ENCODE measurements at places on chromosomes 6 and 20.

GRCh38 chr20:13331536-13331935 is 110.5 kb downstream of the ISM1 start:
- no peak for DNase-seq

DNA sequence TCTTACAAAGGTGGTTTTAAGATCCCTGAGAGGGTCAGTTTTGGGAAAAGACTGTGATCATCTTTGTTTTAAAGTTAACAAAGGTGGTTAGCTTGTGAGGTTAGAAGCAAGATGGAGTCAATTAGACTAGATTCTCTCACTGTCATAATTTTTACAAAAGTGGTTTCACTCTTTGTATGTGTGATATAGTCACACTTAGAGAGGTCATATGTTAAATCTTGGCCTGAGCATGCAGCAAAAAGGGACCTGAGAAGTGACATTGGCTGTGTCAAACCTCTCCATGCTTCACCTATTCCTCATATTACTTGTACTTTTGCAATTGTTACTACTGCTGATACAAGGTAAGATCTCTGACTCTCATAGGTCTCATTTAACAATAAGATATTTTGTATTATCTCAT is 368.0 kb downstream of the TBC1D32 start:
- no peak for DNase-seq

DNA sequence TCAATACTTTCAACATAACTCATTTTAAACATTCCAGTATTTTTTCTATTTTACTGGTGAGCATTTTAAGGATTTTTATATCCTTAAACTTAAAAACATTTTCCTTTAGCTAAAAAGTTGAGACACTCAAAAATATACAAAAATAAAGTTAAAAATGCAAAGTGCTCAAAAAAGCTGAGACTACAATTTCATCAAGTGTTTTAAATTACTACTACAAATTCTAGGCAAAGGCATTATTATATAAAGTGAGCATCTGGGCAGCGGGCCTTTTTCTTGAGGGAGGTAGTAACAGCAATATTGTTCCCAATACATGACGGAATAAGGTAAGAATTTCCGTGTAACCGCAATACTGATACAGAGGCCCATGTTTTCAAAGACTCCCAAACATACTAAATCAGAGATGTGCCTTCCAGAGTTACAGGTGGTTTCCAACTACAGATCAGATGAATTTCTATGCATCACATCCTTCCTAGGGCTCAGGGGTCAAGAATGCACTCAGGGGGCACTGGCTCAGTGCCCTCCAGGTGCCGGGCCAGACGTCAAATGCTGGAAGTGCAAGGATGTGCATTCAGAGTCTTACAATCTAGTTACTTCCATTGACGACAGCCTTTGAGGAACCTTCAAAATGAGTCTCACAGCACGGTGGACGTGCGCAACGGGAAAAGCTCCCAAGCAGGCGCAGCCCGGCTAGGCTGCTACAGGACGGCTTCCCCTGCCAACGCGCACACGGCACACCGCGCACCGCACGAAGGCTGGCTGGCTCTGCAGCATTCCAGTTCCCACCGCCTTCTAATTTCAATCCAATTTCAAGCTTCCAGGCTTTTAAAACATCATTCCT is 1.7 kb downstream of the PHF10 start:
- peak; percentile 12 for DNase-seq

DNA sequence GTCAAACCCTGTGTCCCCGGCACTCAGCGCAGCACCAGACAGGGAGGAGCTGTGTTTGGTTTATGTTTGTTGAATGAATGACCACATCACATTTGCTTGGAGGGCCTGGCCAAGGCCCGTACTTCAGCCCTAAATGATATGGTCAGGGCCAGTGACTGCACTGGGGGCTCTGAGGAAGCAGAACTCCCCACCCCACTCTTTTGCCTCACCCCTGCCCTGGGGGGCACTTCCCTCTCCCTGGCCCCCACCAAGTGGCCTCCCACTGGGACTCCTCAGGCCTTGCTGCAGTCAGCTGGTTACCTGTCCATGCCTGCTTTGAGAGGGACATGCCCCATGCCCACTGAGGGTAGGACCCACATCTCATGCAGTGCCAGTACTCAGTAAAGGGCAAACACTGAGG is 2.9 kb downstream of the ADISSP start:
- DNase-seq: no peak

- no peak for DNase-seq
These were observed 174.5 kb downstream of the WDR27 start for GRCh38 chr6:169527306-169527705.

GRCh38 chr6:7636151-7636550 is 46.2 kb downstream of the SNRNP48 start:
- no peak for DNase-seq

DNA sequence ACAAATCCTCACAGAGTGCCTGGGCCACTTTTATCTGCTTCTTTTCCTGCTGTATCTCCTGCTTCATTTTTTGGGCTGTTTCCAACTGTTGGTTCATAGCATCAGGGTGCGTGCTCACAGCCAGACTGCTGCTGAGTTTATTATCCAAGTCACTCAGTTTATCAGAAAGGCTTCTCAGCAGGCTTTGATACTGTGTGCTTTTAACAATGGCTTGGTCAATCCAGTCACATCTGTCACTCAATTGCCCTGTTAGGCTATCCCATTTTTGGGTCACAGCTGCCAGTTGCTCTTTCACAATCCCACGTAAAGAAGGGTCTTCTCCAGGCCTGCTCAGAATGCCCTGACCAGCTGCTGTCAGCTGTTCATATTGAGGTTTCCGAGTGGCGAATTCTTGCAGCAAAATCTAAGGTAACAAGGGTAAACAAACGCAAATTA is 87.2 kb downstream of the DST start:
- DNase-seq: no peak

DNA sequence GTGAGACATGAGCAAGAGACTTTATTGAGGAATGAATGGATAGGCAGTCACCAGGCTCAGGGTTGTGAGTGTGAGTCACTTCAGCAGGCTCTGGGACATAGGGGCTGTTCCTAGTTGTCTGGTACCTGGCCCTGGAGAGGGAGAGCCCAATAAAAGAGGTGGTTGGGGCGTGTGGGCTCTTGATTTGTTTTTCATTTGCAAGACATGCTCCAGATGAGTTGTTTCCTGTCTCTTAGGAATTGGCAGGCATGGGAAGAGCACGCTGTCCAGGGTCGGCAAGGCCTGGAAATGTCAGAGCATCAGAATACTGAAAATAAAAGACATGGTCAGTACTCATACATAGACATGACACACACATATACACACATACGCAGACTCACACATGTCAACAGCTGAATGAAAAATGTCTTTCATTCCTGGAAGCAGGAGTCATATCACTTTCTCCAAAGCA is 166.3 kb upstream of the SULF2 start:
- no peak for DNase-seq

DNA sequence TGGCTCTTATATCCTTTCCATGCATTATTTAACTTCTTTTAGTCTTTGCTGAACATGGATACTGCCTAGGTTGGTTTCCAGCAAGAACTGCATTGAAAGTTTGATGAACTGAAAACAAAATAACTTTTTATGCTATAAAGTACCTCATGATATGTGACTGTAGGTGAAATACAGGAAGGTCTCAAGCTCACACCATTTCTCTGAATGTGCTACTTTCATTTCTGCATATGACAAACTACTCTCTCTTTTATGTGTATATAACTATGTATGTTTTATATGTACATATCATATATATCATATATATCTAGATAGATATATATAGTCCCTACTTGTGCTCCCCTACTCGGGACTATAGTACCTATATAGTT is 65.9 kb downstream of the AIG1 start:
- DNase-seq: no peak

- no peak for DNase-seq
These were observed 15.3 kb upstream of the MMP9 start for GRCh38 chr20:45993197-45993951.

DNA sequence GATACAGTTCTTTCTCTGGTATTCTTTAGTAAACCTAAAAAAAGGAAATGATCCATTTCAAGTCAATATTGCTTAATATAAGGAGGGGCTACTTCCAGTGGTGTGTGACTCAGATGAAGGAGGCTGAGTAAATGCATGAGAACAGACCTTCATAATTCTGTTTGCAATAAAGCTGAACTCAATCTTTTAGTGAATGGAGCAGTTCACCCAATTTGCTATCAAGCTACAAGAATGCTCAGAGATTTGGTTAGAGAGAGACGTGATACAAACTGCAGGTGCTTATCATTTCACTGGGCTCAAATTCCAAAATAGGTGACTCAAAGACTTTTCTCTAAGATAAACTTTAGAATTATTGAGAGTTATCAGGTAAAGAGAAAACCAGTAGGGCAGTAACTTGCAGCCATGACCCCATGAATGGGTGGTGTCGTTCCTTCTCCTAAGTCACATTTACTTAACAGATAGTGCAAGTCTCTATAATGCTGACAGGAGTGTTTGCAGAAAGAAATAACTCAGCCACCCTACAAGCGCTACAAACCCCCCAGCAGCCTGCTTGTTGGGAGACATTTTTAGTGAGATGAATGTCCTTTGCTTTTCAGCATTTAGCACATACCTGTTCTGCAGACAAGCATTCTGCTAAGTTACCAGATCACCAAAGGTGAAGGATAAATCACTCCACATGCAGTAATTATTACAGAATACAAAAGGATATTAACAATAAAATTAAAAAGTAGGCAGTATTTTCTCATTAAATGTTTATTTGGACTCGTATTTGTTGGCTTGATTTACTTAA is 16.4 kb upstream of the BLOC1S5 start:
- DNase-seq: no peak

DNA sequence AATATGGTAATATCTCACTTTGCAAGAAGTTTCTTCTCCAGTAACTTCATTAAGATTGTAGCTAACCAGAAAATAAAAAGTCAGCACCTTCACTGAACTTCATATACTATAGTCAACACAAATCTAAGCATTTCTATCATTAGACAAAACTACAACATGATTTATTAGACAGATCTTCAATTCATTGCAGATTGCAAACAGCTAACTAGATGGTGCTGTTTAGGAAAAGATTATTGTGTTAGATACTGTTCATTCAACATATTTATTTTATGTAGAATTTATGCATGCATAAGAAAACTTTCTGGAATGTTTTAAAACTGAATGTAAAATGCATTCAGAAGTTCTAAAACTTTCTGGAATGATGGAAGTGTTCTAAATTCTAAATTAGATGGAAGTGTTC is 442.1 kb downstream of the HTR1B start:
- DNase-seq: no peak

DNA sequence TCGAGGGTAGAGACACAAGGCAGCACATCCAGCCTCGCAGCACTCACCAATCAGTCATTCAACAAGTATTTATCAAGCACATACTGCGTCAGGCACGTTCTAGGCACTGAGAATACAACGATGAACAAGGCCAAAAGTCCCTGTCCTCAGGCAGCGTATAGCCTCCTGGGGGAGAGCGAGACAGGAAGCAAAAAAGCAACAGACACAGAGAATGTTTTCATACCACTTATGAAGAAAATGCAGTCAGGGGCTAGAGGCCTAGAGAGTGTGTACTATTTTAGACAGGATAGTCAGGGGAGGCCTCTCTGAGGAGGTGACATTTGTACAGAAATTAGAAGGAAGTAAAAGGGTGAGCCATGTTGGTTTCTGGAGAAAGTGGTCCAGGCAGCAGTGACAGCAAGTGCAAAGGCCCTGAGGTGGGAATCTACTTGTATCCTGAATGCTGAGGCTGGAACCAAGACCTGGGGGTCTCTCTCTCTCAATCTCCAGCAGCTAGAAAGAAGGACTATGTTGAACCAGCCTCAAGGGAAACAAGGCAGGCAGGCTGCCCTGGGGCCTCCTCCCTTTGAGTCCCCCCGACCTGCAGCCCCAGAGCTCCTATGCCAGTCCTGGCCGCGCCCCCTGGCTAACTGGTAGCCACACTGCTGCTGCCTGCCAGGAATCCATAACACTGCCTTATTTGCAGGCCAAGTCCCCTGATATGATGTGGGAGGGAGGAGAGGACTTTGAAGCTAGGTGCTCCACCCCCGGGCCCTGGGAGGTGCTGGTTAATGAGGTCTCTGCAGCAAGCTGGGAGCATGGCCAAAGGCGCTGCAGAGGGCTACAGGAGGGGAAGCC is 151.2 kb downstream of the GRM4 start:
- DNase-seq: no peak

DNA sequence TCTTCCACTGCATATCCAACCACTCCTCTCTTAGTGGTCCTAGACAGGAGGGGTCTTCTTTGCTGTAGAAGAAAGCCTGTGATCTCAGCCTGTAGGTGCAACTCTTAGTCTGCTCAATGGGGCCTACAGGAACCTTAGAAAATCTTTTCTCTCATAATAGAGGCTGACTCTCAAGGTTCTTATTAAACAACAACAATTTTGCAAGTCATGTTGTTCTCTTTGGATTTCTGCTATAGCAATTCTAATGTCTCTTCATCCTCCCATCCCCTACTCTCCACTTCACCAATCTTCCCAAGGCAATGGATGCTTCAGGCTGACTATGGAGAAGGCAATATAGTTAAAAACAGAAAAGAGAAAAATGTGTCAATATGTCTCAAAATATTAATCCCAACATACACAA is 40.8 kb upstream of the SPTLC3 start:
- DNase-seq: no peak

GRCh38 chr6:27293436-27294098 is 18.5 kb downstream of the POM121L2 start:
- no peak for DNase-seq

GRCh38 chr6:73943411-73943810 is 247.4 kb downstream of the CD109 start:
- DNase-seq: no peak

DNA sequence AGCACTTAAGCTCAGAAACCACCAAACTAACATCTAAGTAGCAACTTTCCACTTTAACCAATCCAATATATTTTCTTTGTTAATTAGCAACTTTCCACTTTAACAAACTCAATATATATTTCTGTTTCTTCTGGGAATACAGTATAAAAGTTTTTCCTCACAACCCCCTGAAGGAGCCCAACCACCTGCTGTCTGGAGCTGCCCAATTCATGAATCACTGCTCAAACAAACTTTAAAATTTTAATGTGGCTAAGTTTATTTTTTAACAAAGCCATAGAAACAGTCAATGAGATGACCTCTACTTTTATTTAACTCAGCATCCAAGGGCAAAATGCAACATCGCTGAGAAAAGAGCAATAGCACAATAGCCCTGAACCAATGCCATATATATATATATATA is 500.1 kb downstream of the EPM2A start:
- DNase-seq: no peak

DNA sequence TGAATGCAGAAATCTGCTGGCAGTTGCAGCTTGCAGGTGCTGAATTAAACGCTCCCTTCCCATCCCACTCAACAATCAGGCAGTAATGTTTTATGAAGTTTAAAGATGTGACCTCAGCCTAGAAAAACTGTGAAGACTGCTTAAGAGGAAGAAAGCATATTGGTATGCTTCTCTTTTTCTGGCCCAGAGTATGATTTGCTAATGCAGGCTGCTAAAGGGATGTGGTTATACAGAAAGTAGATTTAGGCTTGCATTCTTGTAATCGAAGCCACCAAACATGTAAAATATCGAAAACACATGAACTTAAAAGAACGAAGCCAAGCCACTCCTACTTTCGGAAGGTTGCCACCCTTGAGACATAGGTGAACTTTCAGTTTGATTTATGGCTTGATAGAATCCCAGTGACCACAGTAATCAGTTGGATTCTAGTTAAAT is 40.7 kb downstream of the MAP3K5 start:
- DNase-seq: no peak
